ENCODE measurements at places on chromosomes 3 and 15. TPM values are rescaled to one million over a fixed set of nuclear protein-coding genes. Genes with fewer than 3 reads are reported as not detected.

Gene FAM174B
- 12.6 TPM for total RNA-seq

Gene FBXW12
- not detected for total RNA-seq

Gene SAMMSON
- not detected for total RNA-seq

Gene ANKRD63
- 1.0 TPM for total RNA-seq

DNA sequence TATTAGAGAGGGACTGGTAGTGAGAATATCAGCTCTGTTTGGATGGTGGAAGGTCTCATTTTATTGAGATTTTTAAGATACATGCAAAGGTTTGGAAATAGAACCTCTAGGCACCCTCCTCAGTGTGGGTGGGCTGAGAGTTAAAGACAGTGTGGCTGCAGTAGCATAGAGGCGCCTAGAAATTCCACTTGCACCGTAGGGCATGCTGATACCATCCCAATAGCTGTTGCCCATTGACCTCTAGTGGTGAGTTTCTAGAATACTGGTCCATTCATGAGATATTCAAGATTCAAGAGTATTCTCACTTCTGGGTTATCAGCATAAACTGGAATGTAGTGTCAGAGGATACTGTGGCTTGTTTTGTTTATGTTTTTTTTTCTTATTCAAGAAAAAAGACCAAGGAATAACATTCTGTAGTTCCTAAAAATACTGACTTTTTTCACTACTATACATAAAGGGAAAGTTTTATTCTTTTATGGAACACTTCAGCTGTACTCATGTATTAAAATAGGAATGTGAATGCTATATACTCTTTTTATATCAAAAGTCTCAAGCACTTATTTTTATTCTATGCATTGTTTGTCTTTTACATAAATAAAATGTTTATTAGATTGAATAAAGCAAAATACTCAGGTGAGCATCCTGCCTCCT, 87.2 kb downstream of the TGFBR2 start:
- peak; percentile 38 for DNase-seq

DNA sequence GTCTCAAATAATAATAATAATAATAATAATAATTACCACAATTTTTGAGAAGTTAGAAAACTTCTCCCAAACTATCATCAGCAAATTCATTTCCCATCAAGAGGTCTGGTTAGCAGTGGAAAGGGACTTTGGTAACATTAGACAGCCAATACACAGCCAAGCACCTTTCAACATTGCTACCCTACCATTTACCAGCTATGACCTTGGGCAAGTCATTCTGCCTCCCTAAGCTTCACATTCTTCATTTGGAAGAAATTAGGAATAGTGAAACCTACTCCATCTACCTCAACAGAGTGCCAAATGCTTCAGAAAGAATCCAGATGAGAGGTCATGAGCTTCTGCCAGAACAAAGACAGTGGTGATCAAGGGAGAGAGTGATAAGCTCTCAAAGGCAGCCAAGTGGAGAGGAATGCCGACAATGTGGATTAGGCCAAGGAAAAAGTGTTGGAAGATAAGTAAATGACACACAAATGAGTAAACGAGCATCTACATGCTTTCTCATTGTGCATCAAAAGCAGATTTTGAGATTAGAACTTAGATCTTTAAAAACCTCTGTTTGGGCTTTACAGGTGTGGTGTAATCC, 42.9 kb upstream of the LPP start:
- no peak for DNase-seq

DNA sequence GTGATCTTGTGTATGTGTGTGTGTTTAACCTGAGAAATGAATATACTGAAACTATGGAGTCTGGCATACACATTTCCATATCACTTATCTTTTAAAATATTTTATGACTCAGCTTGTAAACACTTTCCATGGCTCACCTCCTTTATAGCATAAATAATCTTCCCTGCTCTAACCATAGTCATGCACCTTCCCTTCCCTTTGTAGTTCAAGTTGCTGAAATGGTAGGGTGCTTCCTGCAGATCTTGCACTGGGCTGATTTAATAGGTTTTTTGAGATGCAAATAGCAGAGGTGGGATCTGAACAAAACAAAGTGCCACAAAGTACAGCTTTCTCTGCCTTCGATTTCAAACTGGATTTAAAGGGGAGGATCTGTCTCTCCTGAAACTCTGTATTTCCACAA, 712.7 kb upstream of the LMCD1 start:
- no peak for DNase-seq

DNA sequence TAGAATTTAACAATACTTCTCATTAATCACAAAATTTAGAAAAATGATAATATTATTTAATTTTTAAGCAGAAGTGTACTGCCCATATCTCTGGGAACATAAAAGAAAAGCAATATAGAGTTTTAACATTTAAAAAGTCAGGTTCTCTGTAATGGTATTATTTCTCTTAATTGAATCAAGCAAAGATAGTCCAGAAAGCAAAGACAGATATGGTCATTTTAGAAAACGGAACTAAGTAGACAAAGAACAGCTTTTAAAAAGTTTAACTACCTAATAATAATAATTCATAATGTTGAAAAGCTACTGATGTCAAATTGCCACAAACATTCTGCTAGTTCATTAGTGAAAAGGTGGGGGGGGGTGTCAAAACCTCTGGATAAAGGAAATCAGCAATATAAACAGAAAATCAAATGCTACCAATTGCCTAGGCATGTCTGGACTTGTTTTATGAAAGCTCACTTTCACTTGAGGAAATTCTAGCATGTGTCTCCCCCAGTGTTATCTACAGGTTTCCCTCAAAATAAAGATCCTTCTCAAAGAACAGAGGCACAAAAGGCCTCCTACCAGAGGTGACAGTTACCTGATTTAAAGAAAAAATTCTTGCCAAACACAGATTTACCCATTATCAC, 1.7 kb downstream of the ZMAT3 start:
- no peak for DNase-seq

DNA sequence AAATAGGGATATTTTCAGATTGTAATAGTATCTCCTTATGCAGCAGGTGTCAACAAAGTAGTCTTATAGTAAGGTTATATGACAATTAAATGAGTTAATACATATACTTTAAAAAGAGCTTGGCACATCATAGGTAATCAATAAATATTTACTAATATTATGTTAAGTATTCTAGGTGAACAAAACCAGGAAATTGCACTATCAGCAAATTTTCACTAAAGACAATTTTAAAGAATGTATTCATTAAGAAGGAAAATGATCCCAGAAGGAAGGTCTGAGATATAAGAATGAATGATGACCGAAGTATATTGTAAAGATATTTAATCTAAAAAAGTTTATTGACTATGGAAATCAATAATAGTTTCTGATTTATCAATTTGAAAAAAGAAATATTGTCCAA, 281.9 kb downstream of the ADAMTSL3 start:
- DNase-seq, result no peak

DNA sequence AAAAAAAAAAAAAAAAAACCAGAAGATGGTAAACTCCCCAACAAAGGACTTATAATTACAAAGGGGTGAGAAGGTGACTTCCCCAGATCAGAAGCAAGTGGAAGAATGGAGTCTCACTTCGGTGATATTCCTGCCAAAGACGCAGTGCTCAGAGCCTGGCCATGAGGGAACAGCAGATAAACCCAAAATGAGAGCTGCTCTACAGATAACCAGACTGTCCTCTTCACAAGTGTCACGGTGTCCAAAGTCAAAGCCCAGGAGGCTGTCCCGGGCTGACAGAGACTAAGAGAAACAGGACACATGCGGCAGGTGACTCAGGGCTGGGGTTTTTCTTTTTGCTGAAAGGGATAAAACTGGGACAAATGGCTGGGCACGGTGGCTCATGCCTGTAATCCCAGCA, 48.8 kb downstream of the HMCES start:
- no peak for DNase-seq

- peak; percentile 33 for DNase-seq
Measured at GRCh38 chr15:20344601-20345400, 196.8 kb downstream of the GOLGA6L6 start.

DNA sequence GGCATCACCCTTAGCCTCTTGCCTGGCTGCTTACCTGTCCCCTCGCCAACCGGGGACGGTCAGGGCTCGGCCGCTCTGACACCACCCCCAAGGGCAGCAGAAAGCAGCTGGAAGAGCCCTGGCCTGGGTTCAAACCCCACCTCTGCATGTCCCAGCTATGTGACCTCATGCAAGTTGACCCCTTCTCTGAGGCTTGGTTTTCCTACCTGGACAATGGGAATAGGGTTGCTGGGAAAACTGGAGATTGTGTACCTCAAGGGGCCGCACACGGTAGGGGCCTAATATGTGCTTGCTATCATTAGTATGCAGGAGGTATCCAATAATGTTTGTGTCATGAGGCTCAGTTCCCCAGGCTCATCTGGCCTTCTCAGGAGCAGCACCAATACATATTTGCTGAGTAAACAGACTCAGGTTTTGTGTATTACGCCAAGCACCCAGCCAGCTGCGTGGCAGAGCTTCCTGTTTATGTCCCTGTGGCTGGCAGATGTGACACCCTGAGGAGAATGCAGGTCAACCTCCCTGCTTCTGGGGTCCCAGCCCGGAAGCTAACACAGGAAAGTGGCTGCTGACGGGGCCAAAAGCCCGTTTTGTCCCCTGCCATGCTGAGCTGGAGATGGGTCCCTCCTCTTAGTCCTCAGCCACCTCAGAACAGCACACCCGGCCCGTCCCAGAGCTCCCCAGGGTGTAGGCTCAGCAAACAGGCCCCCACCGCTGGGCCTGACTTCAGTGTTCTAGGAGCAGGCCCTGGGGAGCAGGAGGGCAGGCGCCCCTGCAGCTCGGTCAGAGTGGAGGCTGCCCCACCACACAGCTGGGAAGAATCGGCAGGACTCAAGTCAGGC, 29.7 kb downstream of the PLXND1 start:
- DNase-seq, result peak; percentile 71

- no peak for DNase-seq
Measured at GRCh38 chr3:190746531-190746930, 116.0 kb downstream of the GMNC start.

DNA sequence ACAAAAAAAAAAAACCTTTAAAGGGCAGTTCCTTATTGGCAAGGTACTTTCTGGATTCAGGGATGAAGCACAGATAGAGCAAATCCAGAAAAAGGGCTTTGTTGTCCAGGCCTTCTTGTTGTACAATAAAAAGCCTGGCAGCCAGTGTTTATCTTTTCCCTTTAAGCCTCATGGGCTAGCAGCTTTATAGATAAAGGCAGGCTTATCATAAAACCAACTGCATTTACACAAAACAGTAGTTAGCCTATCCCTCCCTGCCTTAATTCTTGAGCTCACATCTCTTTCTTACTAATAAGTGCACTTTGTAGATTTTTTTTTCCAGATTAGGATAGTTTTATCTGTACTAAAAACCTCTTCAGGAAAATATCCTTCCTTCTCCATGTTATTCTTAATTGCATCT, 662.8 kb upstream of the CCDC54 start:
- no peak for DNase-seq

GRCh38 chr15:99059010-99059981, 45.6 kb upstream of the SYNM start:
- DNase-seq, result peak; percentile 86

GRCh38 chr3:128276577-128277183, 123.4 kb downstream of the EEFSEC start:
- no peak for DNase-seq
